ENCODE measurements at places on chromosomes 12 and 14.

DNA sequence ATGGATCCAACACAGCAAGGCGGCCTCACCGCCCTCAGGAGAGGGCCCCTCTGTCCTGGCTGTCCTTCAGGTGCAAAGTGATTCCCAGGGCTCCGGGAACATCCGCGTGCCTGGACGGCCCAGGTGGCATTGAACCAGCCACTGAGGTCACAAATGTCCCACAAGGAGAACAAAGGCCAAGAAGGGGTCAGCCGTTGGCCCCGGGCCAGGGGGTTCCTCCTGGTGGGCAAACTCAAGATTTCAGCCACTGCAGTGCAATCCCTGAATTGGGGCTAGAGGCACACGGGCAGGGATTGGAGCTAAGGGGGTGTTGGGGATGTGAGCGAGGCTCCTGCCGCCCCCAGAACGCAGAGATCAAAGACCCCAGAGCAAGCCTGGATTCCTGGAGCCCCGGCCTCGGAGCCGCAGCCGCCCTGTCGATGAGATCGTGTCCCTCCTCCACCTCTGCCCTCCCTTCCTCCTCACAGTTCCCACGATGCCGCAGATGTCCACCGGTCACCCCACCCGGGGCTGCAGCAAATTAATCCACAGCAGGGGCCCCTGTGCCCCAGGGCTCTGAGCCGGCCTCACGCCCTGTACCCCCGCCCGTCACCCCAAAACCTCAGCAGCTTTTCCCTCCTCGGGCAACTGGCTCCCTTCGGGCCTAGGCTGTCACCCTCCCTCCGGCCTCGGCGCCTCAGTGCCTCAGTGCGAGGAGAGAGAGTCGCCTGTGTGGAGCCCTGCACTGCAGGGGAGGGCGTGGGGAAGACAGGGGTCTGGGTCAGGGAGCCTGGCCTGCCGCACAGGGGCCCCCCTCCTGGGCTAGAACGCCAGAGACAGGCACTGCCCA, 56.7 kb upstream of the GALNT9 start:
- DNase-seq: no peak

DNA sequence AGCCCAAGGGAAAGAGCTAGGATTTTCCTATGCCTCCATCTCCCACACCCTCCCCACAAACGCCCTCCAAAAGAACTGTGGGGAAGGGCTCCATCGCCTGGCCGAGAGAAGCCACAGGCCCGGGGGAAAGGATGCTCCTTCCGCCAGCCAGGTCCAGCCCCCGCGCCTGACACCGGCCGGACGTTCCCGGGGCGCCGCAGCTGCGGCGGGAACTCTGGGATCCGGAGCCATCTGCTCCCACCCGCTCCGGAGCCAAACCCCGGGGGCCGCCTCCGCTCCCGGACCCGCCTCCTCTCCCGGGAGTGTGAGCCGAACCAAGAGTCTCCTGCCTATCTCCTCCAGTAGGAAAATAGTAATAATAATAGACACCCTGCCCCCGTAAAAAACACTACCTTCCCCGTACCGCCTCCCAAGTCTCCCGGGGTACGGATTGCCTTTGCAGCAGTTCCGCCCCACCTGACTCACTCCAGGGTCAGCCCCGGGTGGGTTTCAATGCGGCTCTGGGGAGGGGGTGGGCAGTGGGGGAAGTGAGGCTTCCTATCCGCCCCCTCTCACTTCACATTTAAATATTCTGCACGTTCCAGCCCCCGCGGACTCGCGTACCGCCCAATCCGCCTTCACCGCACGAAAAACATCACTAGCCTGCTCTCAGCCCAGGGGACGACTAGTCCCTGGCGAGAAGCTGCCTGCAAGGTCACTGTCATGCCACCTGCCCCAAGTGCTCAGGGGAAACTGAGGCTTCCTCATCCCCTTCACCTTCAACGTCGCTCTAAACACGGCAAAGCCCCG, 2.4 kb downstream of the AGAP2 start:
- DNase-seq: no peak

DNA sequence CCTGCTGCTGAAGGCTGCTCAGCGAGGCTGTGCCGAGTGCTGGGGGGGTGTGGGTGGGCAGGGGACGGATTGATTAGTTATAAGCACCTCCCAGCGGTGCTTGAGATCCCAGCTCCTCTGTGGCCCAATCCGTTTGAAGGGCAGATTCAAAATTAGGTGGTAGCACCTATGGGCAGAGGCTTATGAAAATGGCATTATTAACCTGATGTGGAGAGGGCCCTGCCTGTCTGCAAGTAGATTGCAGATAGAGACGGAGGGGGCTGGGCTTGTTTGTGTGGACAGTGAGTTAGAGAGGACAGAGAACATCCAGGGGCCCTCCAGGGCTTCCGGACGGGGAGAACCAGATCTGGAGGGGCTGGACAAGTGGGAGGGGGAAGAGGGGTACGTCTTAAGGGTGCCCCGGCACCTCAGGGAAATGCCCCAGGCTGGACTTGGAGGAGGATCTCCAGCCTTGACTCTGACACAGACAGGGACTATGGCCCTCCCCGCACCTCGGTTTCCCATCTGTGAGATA, at the start of gene RTL1:
TSS of gene RTL1 (minus strand) at position 51 of the 514 bp plus-strand sequence. CDS start 18,934 bp downstream, outside the sequence.
- no peak for DNase-seq

GRCh38 chr12:21831791-21832344, 57.4 kb upstream of the KCNJ8 start:
- DNase-seq: no peak

DNA sequence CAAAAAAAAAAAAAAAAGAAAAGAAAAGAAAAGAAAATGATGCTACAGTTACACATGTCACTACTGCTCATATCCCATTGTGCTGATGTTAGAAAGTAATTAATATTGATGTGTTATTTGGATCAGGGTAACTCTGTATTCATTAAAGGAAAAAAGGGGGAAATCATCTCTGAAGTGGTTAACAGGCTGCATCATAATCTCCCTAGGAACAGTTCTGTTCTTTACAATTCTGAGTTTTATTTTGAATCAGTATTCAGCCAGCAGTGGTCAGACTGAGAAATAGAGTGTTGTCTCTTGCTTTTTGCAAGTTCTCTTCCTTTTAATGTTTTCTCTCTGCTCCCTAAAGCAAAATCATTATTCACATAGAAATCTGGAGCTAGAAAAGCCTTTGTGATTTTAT, 128.6 kb upstream of the CRY1 start:
- DNase-seq: no peak

DNA sequence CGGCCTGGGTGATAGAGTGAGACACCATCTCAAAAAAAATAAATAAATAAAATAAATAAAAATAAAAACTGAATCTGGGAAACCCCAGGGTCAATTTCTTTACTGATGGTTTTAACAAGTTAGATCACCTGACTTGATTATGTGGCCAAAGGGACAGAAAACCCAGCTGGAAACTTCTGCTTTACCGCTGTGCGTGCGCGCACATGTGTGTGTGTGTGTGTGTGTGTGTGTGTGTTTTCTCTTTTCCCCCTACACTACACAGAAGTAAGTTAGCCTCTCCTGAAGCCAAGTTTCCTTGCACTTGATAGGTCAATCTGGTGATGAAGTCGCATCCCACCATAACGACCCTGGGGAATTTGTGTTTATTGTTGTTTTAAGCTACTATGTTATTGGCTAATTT, 105.3 kb upstream of the AMN1 start:
- no peak for DNase-seq

GRCh38 chr12:102816816-102817434, 100.1 kb downstream of the PAH start:
- DNase-seq: peak; percentile 42

GRCh38 chr14:104431929-104432541, 147.5 kb upstream of the C14orf180 start:
- no peak for DNase-seq

DNA sequence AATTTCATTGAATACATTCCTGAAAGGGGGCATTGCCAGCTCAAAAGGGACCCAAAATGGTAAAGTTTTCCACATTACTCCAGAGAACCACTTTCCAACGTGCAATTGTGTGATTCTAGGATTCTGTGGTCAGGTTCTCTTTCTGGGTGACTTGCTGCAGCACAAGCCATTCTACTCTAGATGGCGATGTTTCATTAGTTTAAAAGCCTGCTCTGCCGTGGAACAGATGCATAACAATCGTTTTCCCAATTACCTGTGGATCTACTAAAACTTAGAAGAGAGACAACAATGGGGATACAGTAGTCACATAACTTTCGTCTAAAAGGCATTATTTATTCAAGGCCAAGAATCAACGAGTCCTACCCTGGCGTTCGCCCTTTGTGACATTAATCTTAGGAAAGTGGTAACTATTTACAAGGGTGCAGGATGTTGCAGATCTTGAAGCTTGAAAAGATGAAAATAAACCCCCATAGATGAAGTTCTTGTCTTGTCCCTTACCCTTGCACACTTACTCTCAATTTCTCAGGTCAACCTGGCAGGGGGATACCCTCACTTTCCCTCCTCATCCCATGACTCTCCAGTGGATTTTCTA, 400.9 kb downstream of the SNAPC1 start:
- DNase-seq: no peak

DNA sequence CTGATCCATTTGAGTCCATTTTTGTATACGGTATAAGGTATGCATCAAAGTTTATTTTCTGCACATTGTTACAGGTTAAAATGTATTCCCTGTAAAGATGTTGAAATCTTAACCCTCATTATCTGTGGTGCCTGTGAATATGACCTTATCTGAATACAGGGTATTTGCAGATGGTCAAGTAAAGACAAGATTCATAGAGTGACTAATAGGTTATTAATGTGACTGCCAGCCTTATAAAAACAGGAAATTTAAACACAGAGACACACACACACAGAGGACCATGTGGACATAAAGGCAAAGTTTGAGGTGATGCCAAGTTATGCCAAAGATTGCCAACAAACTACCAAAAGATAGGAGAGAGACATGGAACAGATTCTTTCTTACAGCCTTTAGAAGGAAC, 347.2 kb upstream of the DCN start:
- no peak for DNase-seq

GRCh38 chr12:32821293-32821692, 65.6 kb upstream of the YARS2 start:
- DNase-seq: no peak

GRCh38 chr12:106071686-106072085, 67.1 kb downstream of the NUAK1 start:
- no peak for DNase-seq

GRCh38 chr12:68786929-68787328, 21.0 kb upstream of the MDM2 start:
- no peak for DNase-seq

DNA sequence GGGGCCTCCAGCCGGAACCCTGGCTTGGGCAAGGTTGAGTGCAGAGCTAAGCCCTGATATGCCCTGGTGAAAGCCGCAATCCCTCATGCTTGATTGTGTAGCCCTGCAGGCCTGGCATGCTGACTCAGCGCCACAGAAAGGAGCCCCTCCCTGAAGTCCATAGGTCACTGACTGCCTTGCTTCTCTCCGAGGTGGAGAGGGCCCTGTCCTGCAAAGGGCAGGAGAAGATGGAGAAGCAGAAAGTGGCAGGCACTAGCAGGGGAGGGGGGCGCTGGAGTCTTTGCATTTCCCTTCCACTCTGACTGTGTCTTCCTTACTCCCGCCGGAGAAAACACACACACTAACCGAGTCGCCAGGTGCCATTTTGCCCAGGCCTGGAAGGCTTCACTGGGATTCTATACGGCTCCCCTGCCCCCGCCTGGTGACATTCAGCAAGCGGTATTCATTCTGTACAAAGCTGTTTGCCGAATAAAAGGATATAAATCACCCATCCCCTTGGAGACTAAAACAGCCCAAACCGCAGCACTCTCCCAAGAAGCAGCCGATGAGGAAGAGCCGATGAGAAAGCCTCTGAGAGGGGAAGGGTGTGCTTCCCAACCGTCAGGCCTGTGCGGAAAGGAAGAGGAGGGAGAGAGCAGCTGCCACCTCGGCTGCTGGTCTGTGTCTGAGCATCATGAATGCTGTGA, 69.8 kb downstream of the SLC6A12 start:
- DNase-seq: peak; percentile 79

GRCh38 chr14:87325741-87326140, 667.2 kb downstream of the GALC start:
- DNase-seq: no peak

GRCh38 chr14:88256997-88257950, 65.8 kb downstream of the KCNK10 start:
- DNase-seq: no peak

DNA sequence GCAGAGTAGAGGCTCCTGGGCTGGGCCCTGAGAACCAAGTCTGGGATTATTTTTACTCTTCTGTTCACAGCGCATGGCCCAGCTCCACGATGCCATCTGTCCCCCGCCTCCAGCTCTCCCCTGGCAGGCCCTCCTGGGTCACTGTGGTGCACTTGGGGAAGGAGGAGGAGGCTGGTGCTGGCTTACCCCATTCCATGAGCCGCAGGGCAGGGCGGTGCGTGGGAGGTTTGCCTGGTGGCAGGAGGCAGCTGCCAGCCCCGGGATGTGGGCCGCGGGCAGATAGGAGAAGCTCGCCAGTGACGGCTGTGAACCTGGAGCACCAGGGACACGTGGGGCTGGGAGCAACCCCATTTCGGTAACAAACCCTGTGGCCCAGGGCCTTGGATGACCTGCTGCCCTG, 23.2 kb downstream of the TEAD4 start:
- no peak for DNase-seq

- no peak for DNase-seq
Measured at GRCh38 chr12:12474931-12475795, 87.5 kb downstream of the DUSP16 start.

DNA sequence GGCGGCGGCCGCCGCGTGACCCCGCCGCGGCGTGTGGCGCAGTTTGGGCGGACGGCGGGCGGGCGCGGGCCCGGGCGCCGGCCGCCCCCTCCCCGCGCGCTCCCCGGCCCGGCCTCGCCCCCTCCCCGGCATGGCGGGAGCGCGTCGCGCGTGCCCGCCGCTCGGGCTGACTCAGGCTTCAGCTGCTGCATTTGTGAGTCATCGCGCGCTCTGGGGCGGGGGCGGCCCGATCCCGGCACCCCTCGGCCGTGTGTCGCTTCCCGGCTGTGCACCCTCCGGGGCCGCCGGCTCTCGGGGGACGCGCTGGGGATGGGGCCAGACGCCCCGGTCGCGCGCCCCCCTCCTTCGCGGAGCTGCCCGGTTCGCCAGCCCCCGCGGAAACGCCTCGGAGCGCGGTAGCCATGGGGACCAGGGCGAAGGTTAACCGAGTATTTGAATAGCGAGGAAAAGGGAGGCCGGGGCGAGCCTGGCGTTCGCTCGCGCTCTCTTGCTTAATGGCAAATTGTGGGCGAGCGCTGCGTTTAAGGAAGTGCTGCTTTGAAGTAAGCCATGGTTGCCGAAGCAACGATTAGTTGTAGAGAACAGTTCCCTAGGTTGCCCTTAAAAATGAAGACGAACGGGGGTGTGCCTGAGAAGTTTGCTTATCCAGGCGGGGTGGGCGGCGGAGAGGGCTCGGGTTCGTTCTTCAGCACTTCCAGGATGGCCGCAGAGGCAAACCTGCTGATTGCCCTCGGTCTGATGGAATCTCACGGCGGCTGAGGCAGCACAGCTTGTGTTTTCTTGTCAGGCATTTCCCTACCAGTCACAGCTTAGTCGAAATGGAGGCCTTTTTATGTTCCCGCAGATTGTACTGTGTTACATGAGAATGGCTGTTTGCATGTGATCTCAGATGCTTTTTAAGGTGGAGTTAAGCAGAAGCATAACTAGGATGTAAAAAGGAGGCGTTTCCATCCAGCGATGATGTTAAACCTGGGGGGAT, 896 bp downstream of the EIF5 start:
- peak; percentile 31 for DNase-seq

All from NCI-H526 (cell line).